NCI-H1092 treated with DMSO at 0.1 percent for 48 hours (cell line): ENCODE measurements at places on chromosomes 12 and 14.

- peak; percentile 75 for DNase-seq
Measured at GRCh38 chr14:37247791-37248461, 50.2 kb downstream of the MIPOL1 start.

DNA sequence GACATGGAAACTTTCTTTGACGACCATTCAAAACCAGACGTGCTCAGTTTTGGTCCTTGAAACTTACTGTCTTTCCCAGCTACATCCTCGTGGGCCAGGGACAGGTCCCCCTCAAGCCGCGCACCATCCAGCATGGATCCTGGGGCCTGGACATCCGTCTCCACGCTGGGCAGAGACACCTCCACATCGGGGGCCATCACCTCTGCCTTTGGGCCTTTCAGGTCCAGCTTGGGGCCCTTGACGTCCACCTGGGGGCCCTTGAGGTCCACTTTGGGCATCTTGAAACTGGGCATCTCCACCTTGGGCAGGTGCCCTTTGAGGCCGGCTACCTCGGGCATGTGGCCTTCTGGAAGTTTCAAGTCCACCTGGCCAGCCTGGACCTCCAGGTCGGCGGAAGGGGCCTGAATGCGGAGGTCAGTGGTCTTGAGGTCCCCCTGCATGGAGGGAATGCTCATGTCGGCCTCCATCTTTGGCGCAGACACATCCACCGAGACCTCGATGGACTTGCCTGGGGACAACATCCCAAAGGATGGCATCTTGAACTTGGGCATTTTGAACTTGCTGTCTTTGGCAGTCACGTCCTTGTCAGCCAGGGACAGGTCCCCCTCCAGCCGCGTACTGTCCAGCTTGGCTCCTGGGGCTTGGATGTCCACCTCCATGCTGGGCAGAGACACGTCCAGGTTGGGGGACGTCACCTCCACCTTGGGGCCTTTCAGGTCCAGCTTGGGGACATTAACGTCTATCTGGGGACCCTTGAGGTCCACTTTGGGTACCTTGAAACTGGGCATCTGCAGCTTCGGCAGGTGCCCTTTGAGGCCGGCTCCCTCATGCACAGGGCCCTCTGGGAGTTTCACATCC lies 17.1 kb downstream of the PLD4 start:
- DNase-seq, result no peak

DNA sequence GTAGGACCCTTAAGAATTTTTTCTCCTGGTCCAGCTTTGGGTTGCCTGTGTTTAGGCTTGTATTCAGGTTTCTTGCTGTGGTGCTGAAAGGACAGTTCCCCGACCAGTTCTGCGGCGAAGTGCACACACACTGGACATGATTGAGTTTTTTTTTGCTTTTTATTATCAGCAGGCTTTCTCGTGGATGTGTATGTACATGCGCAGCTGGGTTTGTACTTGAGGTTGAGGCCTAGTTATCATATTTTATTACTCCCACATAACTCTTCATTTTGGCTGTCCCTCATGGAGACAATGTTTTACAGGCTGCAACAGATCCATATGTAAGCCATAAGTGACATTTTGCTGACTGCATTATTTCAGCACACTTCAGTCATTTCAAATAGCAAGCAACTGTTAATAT lies 2.5 kb downstream of the SCN8A start:
- DNase-seq, result no peak

GRCh38 chr12:92478692-92479091 lies 224.1 kb upstream of the PLEKHG7 start:
- no peak for DNase-seq

- no peak for DNase-seq
Measured at GRCh38 chr14:77989441-77989991, 180.7 kb upstream of the NRXN3 start.

DNA sequence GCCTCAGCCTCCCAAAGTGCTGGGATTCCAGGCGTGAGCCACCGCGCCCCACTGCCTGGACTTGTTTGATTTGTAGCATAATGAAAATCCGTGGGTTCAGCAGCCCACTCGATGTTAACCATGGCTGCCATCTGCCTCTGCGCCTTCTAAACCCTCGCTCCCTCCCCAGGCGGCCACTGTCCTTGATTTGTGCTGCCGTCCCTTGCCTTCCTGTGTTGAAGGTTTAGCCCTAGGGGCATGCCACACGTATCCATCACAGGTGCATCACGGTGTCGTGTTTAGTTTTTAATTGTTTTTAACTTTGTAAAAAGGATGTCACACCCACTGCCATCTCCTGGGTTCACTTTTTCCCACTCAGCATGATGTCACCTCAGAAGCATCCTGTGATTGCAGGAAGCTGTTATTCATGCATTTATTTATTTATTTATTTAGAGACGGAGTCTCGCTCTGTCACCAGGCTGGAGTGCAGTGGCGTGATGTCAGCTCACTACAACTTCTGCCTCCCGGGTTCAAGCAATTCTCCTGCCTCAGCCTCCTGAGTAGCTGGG lies 24.5 kb upstream of the ULK1 start:
- no peak for DNase-seq

- DNase-seq, result no peak
Measured at GRCh38 chr14:54901380-54902142, 1.1 kb downstream of the GCH1 start.

- DNase-seq, result no peak
Measured at GRCh38 chr12:21617030-21617429, 12.4 kb upstream of the GYS2 start.

- no peak for DNase-seq
Measured at GRCh38 chr14:58488550-58488949, 61.0 kb downstream of the KIAA0586 start.

- DNase-seq, result no peak
Measured at GRCh38 chr14:32897698-32898064, 41.0 kb upstream of the NPAS3 start.

DNA sequence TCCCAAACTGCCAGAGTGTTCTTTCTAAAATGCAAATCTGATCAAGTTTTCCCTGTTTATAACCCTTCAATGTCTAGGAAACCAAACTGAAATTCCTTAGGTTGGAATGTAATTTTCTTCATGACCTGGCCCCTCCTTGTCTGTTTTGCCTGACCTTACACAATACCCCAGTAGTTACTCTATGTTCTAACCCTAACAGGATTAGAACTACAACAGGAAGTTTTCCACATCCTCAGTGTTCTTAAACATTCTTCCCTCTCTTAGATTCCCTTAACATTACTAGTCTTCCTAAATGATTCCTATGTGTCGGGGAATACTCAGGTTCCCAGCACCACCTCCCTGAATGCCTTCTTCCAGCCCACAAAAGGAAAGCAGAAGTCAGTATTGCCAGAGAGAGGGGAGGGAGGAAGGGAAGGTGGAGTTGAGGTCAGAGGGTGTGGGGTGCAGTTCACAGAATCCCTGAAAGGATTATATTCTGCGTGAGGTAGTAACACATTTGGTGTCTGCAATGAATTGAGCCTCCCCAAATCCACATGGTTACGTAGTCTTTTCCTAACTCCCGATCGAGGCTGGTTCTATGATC lies 72.6 kb downstream of the BBS10 start:
- no peak for DNase-seq

DNA sequence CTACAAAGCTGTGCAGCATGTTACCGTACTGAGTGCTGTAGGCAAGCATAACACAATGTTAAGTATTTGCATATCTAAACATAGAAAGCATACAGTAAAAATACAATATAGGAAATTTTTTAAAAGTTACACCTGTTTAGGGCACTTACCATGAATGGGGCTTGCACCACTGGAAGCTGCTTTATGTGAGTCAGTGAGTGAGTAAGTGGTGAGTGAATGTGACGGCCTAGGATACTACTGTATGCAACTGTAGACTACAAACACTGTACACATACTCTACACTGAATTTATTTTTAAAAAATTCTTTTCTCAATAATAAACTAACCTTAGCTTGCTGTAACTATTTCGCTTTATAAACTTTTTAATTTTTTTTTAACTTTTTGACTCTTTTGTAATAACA lies 82.1 kb upstream of the FSCB start:
- no peak for DNase-seq

DNA sequence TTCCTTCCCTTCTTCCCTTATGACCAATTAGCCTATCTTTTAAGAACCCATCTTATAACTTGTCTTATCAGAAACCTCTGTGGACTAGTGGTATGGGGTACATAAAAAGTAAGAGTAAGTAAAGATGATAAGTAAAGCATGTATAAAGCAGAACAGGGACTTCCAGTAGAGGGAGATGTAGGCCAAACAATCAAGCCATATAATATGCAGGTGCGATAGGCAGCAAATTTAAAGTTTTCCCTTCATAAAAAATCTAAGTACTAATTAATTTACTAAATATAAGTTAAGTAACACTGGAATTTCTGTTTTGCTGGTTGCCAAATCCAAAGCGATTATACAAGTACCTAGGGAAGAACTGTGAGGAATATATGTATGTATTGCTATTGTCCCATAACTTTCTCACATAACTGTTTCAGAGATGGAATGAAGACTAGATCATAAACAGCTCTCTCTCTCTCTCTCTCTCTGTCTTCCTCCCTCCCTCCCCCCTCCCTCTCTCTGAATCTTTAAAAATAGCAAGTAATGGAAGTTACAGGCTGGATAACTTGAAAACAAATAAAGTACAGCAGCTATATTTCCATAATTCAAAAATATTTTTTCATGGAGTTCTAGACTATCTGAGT lies 25.7 kb downstream of the METTL25 start:
- no peak for DNase-seq

GRCh38 chr14:72583316-72584272 lies 310.3 kb downstream of the DPF3 start:
- DNase-seq, result no peak

- no peak for DNase-seq
Measured at GRCh38 chr12:11678781-11679180, 29.3 kb downstream of the ETV6 start.

DNA sequence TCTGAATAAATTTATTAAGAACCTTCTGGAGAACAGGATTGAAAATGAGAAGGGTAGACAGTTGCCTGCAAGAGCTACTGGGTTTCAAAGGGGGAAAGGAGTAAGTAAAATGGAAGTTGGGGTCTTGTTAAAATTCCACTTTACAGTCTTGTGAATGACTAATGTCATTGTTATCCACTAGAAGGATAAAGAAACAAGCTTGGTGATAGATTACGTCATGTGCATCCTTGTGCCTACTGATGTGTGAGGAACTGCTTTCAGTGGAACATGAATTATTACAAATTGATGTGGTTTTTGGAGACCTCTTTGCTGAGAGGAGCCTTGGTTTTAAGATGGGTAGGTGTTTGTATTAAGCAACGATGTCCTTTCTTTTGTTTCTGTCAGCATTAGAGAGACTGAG lies 272.5 kb upstream of the PRICKLE1 start:
- DNase-seq, result no peak

- DNase-seq, result no peak
Measured at GRCh38 chr12:53010955-53011354, 4.7 kb downstream of the EIF4B start.

- no peak for DNase-seq
Measured at GRCh38 chr12:98606359-98606988, 13.0 kb downstream of the SLC25A3 start.

DNA sequence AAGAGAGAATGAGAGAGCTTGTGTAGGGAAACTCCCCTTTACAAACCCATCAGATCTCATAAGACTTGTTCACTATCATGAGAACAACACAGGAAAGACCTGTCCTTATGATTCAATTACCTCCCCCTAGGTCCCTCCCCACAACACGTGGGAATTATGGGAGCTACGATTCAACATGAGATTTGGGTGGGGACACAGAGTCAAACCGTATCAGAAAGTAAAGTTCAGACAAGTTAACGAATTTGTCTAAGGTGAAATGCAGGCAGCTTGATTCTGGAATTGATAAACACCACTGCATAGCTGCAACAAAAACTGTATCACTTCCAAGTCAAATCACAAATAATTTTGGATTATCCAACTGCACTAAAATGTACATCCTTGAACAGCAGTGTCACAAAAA lies 47.4 kb downstream of the FOXN3 start:
- DNase-seq, result no peak

DNA sequence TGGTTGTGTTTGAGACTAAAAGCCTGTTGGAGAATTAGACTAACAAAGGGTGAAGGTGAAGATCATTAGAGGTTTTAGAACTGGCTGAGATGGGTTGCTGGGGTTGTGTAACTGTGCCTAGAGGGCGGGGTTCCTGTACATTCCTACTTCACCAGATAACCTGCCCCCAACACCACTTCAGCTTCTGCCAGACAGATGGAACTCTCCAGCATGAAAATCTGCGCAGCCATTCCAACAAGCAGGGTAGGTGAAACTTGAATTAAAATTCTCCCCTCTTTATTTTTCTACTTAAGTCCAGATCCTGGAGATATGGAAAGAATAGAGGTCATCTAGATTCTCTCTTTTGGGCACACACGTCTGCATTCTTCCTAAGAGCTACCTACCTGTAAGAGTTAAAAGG lies 6.0 kb downstream of the FOXG1 start:
- no peak for DNase-seq

DNA sequence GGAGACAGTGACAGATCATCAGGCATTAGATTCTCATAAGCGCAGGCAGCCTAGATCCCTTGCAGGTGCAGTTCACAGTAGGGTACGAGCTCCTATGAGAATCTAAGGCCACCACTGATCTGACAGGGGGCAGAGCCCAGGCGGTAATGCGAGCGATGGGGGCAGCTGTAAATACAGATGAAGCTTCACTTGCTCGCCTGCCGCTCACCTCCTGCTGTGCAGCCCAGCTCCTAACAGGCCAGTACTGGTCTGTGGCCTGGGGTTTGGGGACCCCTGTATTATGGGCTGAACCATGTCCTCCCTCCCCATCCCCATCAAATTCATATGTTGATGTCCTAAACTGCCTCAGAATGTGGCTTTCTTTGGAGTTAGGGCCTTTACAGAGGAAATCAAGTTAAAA lies 63.2 kb downstream of the NOS1 start:
- DNase-seq, result no peak

- DNase-seq, result no peak
Measured at GRCh38 chr12:45644541-45644940, 85.0 kb upstream of the ARID2 start.

DNA sequence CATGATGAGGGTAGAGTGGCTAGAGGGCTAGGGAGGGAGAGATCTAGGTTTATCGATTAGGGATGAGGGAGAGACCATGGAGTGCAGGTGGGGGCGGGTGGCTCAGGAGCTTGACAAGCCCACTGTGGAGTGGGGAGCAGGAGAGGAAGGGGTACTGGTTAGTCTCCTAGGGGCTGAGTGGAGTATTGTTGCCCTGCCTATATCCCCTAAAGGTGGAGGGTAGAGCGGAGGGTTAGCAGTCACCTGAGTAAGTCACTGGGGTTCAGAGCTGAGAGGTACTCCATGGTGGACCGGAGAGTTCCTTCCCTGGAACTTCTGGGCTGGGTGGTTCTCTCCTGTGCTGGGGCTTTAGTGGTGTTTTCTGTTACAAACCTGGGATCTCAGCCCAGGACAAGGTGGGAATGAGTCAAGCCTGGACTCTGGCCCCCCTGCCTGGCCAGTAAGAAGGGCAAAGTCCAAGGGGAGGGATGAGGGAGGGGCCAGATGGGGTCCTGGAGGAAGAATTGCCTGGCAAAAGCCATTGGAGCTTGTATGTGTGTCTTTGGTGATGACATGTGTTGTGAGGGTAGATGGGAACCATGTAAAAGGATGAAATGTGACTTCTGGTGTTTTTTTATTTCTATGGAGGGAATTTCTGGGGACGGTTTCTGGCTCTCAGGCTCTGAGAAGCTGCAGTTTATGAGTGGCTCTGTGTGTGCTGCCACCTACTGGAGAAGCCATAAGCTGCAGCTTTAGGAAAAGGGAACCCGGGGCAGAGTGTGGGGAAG lies at the start of gene CIDEB:
Gene CIDEB, minus strand, starts transcription at position 403 of the 767 bp plus-strand sequence. Its CDS starts 119 bp downstream, at position 284.
- peak; percentile 23 for DNase-seq

- DNase-seq, result no peak
Measured at GRCh38 chr12:67449591-67450052, 180.5 kb downstream of the CAND1 start.

- DNase-seq, result peak; percentile 36
Measured at GRCh38 chr12:120362516-120363273, 6.3 kb downstream of the MSI1 start.

GRCh38 chr12:98352218-98352811 lies 163.1 kb upstream of the TMPO start:
- no peak for DNase-seq
